ENCODE measurements at places on chromosomes 6 and 20.

DNA sequence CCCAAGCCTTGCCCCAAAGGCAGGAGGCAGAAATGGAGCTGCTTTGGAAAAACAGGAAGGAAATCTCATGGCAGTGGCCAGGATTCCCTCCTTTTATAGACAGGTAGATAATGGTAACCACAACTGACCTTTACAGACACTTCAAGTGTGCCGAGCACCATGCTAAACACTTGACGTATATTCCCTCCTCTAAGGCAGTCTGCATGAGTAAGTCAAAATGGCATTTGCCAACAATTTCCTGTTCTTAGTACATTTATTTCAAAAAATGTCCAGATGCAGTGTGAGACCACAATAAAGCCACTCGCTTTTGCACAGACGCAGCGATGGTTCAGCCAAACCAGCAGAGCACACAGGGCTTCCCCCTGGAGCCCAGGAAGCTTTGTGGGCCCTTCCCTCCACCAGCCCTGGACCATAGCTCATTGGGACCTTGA lies 16.5 kb upstream of the GPR6 start:
- DNase-seq: no peak

- no peak for DNase-seq
Measured at GRCh38 chr6:3117912-3118352, 579 bp upstream of the BPHL start.

DNA sequence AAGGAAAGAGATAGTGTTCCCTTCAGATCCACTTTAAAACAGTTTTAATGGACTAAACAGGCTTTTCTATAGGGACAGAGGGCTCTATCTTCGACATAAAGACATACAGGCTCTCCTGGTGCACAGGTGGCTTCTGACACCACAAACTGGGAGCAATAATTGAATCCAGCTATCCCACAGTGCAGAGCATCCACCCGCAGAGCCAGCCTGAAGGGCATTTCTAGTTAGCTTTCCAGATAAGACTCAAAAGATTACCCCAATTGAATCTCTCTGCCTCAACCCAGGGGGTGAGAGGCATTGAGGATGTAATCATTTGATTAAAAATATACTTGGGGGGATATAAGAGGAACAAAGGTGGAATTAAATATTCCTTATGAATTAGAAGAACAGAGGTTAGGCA lies 64.8 kb upstream of the BEND3 start:
- DNase-seq: no peak

DNA sequence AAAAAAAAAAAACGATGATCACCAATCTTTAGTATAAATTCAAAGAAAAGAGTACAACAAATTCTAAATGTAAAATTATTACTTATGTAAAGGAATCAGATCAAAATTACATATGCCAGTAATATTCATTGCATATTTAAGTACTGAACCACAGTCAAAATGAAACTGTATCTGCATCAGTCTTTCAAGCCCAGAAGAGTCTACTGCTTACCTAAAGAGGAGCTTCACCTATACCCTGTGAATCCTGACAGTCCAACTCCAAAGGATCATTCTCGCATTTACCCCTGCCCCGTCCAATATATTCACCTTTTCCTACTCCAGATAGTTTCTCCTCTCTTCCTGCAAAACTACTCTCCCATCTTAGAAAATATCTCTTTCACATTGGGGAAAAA lies 9.2 kb downstream of the ATG5 start:
- DNase-seq: no peak

DNA sequence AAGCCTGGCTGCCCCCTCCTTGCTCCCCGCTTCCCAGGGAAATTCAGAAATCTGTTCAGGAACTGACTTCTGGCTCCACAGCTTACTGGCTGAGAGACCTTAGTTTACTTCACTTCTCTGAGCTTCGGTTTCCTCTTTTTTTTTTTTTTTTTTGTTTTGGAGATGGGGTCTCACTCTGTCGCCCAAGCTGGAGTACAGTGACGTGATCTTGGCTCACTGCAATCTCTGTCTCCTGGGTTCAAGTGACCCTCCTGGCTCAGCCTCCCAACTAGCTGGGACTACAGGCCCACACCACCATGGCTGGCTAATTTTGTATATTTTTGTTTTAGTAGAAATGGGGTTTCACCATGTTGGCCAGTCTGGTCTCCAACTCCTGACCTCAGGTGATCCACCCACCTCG lies 14.9 kb downstream of the PTK7 start:
- no peak for DNase-seq

- no peak for DNase-seq
Measured at GRCh38 chr20:49432550-49432949, 49.9 kb downstream of the KCNB1 start.

DNA sequence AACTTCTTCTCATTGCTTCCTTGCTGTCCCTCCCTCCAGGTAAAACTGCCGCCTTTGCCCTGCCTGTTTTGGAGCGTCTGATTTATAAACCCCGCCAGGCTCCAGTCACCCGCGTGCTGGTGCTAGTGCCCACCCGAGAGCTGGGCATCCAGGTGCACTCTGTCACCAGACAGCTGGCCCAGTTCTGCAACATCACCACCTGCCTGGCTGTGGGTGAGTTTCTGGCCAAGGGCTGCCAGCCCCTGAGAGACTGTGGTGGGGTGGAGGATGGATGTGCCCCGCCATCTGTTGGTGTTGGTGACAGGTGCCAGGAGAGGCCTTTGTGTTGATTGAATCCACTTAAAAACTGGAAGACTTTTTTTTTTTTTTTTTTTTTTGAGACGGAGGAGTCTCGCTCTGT lies 9.5 kb downstream of the DDX27 start:
- DNase-seq: no peak

DNA sequence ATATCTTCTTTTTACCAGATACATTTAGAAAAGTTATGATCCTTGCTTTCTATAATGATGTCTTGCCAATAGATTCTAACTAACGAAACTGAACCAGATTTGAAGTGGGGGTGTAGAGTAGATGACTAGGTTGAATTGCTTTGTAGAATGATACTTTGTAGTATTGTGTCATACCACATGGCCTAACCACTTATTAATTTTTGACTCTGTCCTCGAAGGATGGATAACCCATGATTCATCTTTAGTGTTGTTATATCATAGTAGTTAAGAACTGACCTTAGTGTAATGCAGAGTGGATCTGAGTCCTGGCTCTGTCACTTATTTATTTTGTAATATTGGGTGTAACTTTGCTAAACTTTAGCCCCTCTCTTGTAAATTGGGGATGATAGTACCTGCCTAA lies 4.5 kb downstream of the PHF3 start:
- DNase-seq: no peak

DNA sequence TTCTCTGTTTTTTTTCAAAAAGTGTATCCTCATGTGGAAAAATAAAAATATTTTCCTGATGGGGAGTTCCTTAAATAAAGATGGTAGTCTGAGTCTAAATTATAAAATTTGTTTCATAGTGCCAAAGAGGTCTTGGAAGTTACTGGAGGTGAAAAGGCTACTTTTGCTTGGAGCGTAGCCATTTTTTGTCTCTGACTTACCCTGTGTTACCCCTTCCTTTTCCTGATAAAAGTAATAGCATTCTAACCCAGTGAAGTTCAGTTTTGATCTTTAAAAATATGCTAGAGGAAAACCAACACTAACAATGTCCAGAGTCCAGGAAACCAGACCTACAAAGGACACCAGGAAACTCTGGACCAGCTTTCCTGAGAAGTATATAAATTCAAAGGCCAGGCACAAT lies 112.2 kb upstream of the FOXO3 start:
- no peak for DNase-seq

DNA sequence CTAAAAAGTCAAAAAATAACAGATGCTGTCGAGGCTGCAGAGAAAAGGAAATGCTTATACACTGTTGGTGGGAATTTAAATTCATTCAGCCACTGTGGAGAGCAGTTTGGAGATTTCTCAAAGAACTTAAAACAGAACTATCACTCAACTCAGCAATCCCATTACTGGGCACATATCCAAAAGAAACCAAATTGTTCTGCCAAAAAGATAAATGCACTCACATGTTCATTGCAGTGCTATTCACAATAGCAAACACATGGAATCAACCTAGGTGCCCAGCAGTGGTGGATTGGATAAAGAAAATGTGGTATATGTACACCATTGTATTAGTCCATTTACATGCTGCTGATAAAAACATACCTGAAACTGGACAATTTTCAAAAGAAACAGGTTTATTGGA lies 116.0 kb upstream of the VGLL2 start:
- DNase-seq: no peak

DNA sequence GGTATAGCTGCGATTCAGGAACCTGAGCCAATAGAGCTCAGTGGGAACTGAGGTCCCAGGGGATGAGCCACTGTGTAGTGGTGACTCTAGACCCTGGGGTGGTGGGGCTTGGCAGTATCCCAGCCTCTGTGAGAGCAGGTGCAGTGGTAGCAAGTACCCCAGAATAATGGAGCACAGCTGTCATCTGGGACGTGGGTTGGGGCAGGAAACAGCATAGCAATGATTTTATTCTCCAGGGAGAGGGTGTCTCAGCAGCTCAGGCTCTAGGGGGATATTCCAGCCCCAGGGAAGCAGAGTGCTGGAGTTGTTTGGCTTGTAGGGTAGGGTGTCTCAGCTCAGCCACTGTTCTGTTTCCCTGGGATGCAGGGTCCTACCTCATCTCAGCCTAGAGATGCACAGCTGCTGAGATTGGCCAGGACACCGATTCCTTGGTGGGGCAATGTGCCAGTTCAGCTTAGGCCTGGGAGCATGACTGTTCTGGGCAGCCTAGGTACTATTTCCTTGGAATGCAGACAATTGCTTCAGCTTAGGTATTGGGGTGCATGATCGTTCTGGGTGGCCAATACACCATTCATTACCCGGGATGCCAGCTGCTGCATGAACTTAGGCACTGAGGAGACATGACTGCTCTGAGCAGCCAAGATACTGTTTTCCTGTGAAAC lies 34.0 kb upstream of the NUP153 start:
- DNase-seq: no peak

- DNase-seq: no peak
Measured at GRCh38 chr6:12598919-12599318, 117.6 kb upstream of the PHACTR1 start.

- DNase-seq: no peak
Measured at GRCh38 chr20:62943396-62943795, 5.4 kb downstream of the GID8 start.

DNA sequence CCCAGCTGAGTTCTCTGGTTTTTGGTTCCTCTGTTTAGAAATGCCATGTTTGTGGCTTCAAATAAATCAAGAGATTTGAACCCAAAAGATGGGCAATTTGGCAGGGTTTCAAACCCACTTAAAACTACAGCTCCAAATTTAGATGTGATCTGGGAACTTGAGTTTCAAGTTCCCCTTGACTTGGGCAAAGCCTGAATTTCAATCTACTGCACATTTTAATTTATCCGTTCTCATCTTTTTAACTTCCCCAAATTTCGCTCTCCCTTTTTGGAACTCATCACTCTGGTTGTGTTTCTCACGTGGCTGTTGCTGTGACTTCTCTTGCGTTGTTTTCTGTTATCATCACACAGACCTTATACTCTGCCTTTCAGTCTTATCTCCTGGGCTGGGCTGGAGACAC lies 230.9 kb downstream of the CDC5L start:
- DNase-seq: no peak

GRCh38 chr6:163416557-163417253 lies 2.2 kb downstream of the QKI start:
- no peak for DNase-seq

Measured in T-cell (primary cell).